ENCODE measurements at places on chromosomes 1 and 21.
A peak's percentile ranks its signal among the peaks of the same experiment; 100 is the strongest.

DNA sequence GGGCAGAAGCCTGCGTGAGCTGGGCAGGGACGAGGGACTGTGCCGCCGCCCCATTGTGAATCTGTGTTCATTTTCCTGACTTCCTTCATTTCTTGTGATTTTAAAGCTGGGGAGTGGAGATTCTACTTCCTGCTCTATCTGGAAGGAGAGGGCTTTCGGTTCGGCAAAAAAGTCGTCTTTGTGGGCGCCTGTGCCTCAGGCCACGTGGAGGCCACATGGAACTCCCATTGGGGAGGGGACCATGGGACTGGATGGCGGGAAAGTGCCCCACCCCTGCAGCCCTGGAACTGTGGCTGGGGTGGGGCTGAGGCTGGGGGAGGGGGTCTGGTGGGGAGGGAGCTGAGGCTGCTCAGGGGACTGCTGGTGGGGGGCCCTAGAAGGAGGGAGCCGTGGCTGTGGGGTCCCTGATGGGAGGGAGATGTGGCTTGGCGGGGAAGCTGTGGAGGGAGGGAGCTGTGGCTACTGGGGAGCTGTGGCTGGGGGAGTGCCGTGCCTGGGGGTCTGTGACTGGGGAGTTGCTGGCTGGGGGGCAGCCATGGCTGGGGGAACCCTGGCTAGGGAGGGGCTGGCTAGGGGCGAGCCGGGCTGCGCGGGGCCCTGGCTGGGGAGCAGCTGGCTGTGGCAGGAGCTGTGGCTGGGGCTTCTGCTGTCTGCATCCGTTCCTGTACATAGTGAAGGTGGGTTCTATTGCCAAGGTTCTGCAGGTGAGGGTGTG lies 31.5 kb downstream of the COL18A1 start:
- no peak for DNase-seq

DNA sequence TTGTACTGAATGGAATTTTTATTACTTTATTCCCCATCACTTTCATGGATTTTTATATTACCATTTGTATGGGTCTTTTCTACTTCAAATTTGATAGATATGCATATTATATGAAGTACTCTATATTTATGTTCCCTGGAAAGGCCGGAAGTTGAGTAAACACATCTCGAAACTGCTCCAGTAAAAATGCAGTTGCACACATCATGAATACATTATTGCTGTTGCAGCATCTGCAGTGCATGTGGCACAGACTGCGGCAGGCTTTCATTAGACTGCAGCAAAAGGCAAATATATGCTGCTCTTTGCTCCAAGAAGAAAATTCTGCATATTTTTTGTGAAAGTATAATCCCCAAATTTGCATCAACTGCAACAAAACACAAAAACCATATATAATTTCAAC lies 48.7 kb upstream of the LRRC7 start:
- DNase-seq, result no peak

GRCh38 chr21:17964716-17965115 lies 145.6 kb upstream of the C21orf91 start:
- DNase-seq, result no peak

GRCh38 chr1:197967066-197967465 lies 49.9 kb downstream of the LHX9 start:
- no peak for DNase-seq

DNA sequence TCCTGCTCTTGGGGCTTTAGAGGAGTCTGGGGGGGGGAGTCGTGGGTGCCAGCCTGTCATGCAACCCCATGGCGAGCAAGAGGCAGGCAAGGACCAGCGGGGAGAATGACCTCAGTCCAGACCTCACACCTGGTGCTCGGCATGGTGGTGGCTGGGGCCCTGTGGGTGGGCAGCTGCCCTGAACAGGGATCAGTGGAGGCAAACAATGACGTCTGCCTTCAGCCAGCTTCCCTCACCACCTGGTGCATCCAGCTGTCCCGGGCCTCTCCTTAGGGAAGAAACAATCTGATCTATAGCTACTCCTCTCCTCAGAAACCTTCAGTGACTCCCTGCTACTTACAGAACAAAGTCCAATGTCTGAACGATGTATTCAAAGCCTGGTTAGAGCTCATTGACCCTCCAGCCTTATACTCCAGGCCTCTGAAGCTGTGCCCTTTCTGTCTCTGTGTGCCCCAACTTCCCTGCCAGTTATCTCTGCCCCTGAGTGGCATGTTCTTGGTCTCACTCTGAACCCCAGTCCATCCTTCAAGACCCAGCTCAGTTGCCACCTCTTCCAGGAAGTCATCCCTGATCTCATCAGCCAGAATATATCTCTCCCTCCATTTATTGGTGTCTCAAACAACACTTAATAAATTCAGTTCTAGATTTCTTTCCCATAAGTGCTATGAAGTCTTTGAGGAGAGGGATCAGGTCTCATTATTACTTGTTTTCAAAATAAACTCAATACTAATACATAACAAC lies 6.6 kb downstream of the PADI2 start:
- DNase-seq, result no peak

- DNase-seq, result no peak
Observed at GRCh38 chr1:16165548-16165947, 9.7 kb upstream of the EPHA2 start.

GRCh38 chr1:244231572-244232315 lies 180.7 kb downstream of the ZBTB18 start:
- peak; percentile 64 for DNase-seq

- DNase-seq, result no peak
Observed at GRCh38 chr1:41417335-41417682, 56.1 kb downstream of the FOXO6 start.

GRCh38 chr1:172914501-172915144 lies 136.1 kb downstream of the TNFSF18 start:
- no peak for DNase-seq

DNA sequence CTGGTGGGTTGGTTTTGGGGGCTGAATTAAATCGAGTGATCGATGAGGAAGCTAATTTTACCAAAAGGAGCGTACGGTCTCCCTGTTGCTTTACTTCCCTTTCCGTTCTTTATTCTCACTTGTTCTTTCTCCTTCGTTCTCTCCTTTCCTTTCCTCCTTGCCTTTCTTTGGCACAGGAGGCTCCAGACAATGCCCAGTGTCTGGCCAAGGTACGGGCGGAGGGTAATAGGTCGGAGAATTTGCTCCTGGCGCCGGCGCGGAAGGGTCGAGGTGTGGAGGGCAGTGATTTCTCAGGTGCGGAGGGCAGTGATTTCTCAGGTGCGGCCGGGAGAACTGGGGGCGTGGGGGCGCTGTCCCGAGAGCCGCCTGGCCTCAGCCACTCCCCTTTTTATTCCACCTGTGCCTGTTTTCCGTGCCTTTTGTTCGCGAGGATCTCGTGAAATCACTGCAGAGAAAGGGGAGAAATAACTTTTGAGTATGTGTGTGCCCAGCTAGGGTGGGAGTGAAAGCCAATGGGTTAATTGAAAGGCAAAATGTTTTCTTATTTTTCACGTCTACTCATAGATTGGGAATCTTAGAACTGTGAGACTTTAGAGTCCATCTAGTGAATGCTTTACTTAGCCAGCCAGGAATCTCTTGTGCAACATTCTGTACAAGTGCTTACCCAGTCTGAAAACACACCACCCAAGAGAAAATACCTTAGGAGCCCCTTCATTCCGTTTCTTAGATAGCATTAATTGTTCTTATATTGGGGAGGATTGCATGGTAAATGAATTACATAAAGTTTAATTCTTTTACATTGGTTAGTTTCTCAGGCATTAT lies 1.3 kb downstream of the FNBP1L start:
- DNase-seq, result peak; percentile 88

- peak; percentile 68 for DNase-seq
Observed at GRCh38 chr1:207672522-207673130, 27.7 kb downstream of the CR1L start.

DNA sequence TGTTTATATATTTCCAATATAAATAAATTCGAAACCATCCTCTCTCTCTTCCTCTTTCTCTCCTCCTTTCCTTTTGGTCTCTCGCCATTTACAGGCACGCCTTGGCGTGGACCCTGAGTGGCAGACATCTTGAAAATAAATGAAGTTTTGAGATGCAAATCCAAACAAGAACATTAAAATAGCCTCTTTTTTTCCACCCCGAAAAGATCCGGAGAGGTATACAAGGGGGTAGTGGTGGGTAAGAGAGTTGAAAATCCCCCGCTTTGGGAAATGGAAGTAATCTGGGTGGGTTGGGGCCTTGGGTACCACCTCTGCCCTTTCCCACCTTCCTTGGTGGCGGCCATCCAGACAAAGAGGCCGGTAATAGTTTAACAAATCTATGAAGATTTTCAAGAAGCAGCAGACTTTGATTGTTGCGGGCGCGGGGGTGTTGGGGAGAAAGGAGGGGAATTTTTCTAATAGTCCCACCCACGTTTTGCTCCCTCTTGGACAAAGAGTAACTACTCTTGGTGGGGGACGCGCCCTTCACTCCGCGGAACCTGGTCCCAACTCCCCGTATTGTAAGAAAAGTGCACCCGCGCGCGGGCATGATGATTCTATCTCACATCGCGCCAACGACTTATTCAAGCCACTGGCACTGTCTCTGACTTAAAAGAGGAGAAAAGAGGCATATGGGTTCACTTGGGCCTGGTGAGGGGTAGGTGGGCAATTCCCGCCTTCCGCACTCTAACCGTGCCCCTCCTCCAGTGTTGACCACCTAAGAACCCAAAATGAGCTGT lies 4.0 kb upstream of the FOXD3 start:
- DNase-seq, result no peak

- DNase-seq, result no peak
Observed at GRCh38 chr1:116763116-116763786, 9.0 kb downstream of the CD2 start.

DNA sequence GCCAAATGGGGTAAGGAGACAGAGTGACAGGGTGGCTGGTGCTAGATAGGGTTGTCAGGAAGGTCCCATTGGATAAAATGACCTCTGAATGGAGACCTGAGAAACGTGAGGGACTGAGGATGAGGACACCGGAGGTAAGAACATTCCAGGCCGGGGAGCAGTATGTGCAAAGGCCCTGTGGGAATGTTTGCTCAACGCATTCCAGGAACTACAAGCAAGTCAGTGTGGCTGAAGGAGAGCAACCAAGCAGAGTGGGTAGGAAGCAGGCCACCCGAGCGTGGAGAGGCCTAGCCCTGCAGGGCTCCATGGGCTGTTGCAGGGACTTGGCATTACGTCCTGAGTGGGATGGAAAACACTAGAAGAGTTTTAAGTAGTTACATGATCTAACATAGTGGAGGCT lies 185.6 kb downstream of the ZBTB18 start:
- no peak for DNase-seq

DNA sequence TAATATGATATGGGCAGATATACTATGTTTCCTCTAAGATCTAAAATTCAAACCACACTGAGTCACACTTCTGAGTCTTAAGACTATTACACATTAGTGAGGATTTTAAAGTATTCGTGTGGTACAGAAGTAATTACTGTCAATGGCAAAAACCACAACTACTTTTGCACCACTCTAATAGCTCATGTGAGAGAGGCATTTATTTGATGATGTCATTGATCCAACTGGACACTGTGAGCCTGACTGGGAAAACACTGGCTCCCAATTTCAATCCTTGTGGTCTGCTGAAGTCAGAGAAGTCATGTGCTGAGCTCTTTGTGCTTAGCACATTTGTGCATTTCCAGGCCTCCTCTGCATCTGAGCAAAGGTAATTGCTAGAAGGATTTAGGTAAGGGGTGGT lies 377.8 kb downstream of the USH2A start:
- no peak for DNase-seq

DNA sequence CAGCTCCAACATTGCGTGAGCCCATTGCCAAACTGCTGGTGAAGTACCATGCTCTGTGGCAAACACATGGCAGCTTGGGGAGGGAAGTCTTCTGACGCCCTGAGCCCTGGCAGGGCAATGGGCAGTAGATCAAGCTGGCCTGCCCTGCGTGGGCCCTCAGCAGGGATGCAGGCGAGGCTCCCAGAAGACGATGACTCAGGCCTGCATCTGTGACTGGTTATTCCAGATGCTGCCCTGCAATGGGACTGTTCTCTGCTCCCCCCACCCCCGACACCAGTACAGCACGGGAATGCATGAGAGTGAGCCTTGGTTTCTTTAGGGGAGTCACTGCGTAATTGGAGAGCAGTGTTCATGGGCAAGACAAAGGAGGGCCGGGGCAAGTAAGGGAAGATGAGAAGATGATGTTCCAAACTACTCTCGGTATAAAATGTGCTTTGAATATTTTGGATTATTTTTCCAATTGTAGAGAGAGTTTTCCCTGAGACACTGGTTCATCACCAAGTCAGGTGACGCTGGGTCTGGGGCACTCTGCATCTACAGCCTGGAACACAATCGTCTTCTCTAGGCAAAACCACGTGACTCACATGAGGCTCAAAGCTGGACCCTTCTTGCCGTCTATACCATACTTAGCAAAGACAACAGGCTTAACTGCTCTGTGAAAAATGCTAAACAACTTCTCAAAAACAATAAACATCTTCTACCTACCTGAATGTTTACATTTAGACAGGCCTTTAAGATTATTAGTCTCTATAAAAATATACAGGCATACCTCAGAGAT lies 9.0 kb upstream of the C1orf198 start:
- no peak for DNase-seq

- DNase-seq, result no peak
Observed at GRCh38 chr1:31273619-31274018, 23.0 kb downstream of the SNRNP40 start.

DNA sequence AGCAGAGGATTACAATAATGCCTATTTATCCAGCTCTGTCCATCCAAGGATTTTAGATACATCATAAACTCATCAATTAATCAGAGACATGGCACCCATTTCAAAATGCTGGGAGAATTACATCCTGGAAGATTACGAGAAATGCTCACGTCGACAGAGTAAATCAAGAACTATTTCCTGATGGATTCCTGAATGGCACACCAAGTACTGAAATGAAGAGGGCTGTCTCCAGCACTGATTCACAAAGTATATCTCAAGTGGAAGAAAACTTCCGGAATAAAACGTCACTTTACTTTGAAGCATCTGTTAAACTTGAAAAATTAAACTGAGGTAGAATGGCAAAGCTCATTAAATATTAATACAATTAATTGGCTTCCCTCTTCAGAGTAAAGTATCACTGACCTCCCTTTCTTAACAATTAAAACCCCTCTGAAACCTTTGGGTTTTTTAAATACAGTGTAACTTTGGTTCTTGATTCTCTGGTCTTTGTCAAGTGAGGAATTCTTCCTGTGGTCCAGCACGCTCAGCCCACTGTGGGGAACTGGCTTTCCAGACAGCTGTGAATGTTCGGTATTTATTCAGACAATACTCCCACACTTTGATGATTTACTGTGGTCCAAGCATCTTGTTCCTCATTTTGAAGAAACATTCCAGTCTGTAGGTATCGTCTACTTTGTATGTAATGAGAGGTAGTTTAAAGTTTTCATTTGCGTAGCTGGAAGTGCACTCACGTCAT lies 288.0 kb downstream of the NFIA start:
- no peak for DNase-seq

DNA sequence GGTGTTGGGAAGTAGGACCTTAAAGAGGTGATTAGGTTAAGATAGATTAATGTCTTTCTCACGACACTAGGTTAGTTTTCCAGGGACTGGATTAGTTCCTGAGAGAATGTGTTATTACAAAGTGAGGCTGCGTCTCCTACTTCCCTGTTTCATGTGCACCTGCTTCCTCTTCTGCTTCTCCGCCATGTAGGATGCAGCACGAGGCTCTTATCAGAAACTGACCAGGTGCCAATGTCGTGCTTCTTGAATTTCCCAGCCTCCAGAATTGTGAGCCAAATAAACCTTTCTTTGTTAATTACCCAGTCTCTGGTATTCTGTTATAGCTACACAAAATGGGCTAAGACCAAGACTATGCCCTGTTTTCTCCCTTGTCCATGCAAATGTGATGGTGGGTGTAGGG lies 152.2 kb upstream of the LMO4 start:
- DNase-seq, result peak; percentile 16

Measured in NCI-H510A treated with DMSO at 0.1 percent for 48 hours (cell line).